ENCODE measurements at places on chromosomes 3 and 15.

DNA sequence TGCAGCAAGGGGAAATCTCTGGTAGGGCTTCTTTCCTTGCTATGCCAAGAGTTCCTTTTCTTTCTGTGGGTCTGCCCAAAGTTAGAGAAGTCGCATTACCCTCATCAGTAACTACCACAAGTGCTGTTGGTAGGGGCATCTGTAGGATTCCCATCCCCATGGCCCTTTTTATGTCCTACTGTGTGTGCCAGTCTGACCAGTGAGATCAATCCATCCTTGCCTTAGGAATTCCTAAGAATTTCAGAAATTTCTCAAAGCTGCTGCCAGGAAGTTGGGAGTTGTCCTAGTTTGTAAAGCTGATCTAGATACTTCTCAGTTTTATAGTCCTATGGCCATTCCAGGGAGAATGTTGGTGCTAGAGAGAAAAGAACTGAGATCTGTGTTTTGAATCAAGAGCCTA is 36.5 kb downstream of the SH3GL3 start:
- DNase-seq: no peak

- no peak for DNase-seq
Measured at GRCh38 chr3:126213379-126214028, 33.1 kb upstream of the ALDH1L1 start.

GRCh38 chr3:63909431-63909830 is 2.8 kb downstream of the SCAANT1 start:
- DNase-seq: no peak

GRCh38 chr3:131883711-131884407 is 151.0 kb downstream of the CPNE4 start:
- no peak for DNase-seq

GRCh38 chr3:74470313-74470712 is 144.1 kb downstream of the CNTN3 start:
- DNase-seq: no peak
